ENCODE measurements at places on chromosomes 2 and 18. TPM values are rescaled to one million over a fixed set of nuclear protein-coding genes. Genes with fewer than 3 reads are reported as not detected.

Gene NAT8
- total RNA-seq: not detected

Gene GREB1
- 31.9 TPM for total RNA-seq

Gene HK2
- total RNA-seq: 61.6 TPM

Gene ST8SIA5
- total RNA-seq: 2.8 TPM

Gene DPY30
- total RNA-seq: 135 TPM

Gene MC5R
- total RNA-seq: 0.27 TPM

Gene LYG2
- total RNA-seq: not detected

Gene LRRC30
- total RNA-seq: not detected

Gene EHD3
- total RNA-seq: 9.8 TPM

Gene CD8B
- total RNA-seq: 0.71 TPM

Gene MAP4K4
- 112 TPM for total RNA-seq

Gene C1GALT1C1L
- total RNA-seq: 0.46 TPM

Gene MEP1B
- not detected for total RNA-seq

Gene AQP12B
- not detected for total RNA-seq

Gene SFT2D3
- 10.5 TPM for total RNA-seq

Gene LOXHD1
- total RNA-seq: 0.35 TPM

Gene NEB
- 2.1 TPM for total RNA-seq

Gene AQP12A
- total RNA-seq: not detected

Gene NFATC1
- total RNA-seq: 17.6 TPM

Gene CDH19
- total RNA-seq: not detected

Gene FOXI3
- 13.5 TPM for total RNA-seq

Gene CDCA7
- total RNA-seq: 66.6 TPM

Gene MLPH
- total RNA-seq: 10.3 TPM

Gene RBM44
- total RNA-seq: 0.71 TPM

Gene KCNS3
- total RNA-seq: 18.1 TPM

Gene C2orf76
- 4.4 TPM for total RNA-seq

Gene SPATS2L
- total RNA-seq: 111 TPM

Gene CNRIP1
- 1.6 TPM for total RNA-seq

Gene SH3BP4
- total RNA-seq: 44.4 TPM

Gene ABCG8
- total RNA-seq: 0.25 TPM

Gene ITGA4
- total RNA-seq: 2.7 TPM

Gene VWC2L
- total RNA-seq: not detected

Gene XDH
- total RNA-seq: 3.7 TPM

Gene DYTN
- not detected for total RNA-seq

Gene TTL
- 42.4 TPM for total RNA-seq

Gene ANKRD53
- 0.39 TPM for total RNA-seq

Gene NXPH2
- total RNA-seq: 0.92 TPM

Gene LRATD1
- total RNA-seq: 2.3 TPM

Gene SLC9A2
- 0.11 TPM for total RNA-seq

Gene STPG4
- not detected for total RNA-seq
